ENCODE measurements at places on chromosomes 6 and 20.

DNA sequence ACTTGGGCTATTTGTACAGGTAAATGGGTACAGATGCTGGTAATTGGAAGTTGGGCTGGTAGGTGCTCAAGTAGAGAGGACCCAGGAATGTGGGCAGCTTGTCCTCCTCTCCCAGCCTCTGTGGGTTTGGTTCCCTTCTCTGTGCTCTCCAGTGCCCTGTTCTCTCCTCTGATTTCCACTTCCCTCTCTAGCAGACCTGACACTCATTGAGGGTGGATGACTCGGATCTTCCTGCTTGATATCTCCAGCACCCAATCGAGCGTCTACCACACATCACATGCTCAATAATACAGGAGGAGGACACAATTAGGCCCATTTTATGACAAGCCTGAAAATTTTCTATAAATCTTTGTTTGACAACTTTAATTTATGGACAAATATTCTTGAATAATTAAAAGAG is 23.7 kb downstream of the CST1 start:
- DNase-seq = no peak

GRCh38 chr20:35179292-35180212 is 7.7 kb downstream of the PROCR start:
- no peak for DNase-seq

GRCh38 chr20:52991830-52992229 is 19.7 kb downstream of the TSHZ2 start:
- no peak for DNase-seq

DNA sequence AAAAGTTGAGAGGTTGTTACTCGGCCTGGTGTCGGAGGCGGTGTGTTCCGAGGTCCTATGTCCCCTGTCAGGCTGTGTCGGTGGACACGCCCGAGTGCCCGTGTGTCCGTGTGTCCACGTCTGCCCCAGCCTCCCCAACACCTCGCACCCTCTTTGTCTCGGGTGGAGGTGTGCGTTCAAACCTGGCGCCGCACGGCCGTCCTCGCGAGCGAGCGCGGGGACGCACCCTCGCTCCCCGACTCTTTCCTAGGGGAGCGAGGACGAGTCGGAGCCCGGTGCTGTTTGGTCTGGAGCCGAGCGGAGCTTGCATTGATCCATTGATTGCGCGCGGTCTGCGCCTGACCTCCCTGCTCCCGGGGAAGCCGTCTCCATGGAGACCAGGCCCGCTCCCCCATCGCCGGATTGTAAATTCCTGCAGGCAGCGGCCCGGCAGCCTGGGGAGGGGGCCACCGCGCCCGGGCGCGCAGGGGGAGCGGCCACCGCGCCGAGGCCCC is 411 bp upstream of the SCUBE3 start:
- no peak for DNase-seq

GRCh38 chr6:132131351-132131750 is 180.2 kb upstream of the CCN2 start:
- no peak for DNase-seq

DNA sequence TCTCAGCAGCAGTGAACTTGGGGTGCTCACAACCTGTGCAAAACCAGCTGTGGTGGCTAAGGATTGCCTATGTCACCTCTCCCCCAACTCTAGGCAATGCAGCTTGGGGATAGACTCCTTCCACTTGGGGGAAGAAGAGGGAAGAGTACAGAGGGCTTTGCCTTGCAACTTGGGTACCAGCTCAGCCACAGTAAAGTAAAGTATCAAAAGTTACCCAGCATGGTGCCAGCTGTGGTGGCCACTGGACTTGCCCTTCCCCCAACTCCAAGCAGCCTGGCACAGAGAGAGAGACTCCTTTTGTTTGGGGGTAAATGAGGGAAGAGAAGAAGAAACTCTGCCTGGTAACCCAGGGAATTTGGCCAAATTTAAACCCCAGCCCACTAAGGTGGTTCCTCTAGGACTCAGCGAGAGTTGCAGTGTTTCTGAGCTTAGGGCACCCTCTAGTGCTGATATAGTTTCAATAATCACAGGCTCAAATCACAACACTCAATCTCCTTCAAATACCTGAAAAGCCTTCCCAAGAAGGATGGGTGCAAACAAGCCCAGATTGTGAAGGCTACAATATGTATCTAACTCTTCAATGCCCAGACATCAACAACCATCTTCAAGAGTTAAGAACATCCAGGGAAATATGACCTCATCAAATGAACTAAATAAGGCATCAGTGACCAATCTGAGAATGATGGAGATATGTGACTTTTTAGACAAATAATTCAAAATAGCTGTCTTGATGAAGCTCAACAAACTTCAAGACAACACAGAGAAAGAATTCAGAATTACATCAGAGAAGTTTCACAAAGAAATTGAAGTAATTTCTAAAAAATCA is 7.6 kb upstream of the DEFB129 start:
- DNase-seq = no peak

DNA sequence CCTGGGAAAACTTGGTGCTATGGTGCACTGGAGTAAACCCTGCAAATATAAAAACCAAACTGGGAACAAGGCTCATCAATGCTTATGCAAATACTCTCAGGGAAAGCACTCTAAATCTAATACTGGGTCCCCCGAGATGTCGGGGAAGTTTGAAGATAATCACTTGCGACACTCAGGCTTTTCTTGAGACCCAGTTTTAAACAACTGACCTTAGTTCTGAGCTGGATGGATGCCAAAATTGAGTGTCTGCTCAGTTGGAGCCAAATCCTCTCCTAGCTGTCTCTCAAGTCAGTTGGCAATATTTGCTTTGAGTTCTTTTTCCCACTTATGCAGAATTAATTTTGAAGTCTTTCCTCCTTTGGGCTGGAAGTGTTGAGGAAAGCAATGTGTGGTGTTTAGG is 75.5 kb upstream of the CD2AP start:
- no peak for DNase-seq

DNA sequence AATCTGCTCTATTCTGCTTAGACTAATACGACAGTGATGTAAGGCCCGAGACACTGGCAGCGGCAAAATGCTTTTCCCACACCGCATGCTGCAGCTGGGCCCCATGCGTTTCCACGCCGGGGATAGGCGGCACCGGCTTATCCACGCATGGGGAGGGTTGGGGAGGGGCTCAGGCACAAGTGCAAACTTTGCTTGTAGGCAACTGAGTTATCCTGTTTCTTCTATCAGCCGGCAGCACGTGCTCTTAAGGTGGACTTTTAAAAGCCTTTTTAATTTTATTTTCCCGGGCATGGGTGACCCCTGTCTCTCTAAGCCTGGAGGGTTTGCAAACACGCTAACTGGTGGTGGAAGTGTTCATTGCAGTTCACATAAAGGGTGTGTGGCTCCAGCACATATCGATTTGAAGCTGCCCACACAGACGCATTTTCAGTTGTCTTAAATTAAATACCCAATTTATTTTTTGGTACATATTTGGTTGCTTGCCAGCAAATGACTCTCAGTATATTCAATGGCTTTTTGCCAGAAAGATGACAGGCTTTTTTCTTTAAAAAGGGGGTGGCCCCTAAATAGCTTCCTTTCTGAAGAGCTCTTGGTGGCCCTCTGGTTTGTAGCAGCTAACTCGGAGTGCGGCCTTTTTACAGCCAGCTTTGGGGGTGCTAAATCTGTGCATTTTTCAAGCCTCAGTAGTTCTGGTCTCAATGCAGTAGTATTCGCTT is 561.8 kb upstream of the AGPAT4 start:
- DNase-seq = no peak

DNA sequence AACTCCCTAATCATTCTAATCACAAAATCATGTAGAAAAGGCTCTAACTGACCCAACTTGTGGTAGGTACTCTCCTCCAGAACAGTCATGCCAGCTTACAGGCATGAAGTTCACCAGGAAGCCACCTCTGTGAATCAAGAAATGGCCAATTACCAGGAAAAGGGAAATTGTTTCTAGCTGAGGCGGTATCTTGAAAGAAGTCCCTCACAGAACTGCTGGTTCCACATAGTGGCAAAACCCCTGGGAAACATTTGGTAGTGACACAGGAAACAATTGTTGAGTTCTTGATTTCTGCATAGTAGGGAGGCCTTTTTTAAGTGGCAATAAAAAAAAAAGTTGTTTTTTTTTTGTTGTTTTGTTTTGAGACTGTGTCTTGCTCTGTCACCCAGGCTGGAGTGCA is 3.4 kb upstream of the ZHX3 start:
- DNase-seq = no peak

- DNase-seq = peak; percentile 30
These were observed 55.1 kb downstream of the STAU1 start for GRCh38 chr20:49132995-49133478.

DNA sequence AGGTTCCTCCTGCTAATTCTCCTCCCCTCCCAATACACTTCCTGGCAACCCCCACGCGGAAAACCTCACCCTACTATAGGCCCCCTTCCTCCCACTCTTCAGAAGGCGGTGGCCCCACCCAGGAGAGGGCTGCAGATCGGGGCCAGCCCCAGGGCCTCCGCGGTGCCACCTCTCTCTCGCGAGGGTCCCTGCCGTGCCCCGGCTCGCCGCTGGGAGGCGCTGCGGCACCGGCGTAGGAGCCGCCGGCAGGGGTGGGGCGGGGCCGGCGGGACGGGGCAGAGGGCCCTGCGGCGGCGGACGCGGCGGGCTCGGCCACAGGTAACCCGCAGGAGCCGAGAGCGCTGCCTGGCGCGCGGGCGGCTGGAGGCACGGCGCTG is at the start of gene ANKRD6:
TSS of gene ANKRD6 (plus strand) at position 278 of the 377 bp plus-strand sequence. CDS start 133,825 bp downstream, outside the sequence.
- DNase-seq = no peak

- DNase-seq = no peak
These were observed 132.3 kb downstream of the CEP57L1 start for GRCh38 chr6:109227646-109228045.

GRCh38 chr20:35954907-35955251 is 577 bp upstream of the SCAND1 start:
- DNase-seq = peak; percentile 12

DNA sequence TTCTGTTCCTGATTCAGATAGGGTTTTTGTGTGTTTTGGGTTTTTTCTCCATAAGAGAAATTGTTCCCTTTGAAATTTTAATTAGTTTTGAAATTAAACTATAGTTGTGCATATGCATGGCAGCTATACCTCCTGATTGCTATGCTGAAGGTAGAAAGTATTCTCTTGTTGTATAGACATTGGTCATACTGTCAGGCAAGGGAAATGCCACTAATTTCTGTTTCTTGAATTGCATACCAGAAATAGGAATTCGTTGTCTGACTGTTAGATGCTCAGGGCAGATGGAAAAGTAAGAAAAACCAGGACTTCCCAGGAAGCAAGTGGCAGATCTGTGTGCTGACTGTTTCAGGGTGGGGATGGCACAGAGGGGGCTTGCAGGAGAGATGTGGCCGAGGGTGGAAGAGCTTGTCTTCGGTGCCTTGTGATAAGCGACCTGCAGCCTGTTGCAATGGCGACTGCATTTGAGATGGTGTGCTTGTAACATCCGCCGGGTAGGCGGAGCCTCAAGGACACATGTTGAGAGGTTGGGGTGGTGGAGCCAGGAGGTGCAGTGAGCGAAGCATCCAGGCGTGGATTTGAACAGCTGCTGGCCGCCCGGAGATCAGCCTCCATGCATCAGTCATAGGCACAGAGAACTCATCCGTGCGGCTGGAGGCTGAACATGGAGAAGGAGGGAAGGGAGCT is 42.8 kb downstream of the RREB1 start:
- no peak for DNase-seq

DNA sequence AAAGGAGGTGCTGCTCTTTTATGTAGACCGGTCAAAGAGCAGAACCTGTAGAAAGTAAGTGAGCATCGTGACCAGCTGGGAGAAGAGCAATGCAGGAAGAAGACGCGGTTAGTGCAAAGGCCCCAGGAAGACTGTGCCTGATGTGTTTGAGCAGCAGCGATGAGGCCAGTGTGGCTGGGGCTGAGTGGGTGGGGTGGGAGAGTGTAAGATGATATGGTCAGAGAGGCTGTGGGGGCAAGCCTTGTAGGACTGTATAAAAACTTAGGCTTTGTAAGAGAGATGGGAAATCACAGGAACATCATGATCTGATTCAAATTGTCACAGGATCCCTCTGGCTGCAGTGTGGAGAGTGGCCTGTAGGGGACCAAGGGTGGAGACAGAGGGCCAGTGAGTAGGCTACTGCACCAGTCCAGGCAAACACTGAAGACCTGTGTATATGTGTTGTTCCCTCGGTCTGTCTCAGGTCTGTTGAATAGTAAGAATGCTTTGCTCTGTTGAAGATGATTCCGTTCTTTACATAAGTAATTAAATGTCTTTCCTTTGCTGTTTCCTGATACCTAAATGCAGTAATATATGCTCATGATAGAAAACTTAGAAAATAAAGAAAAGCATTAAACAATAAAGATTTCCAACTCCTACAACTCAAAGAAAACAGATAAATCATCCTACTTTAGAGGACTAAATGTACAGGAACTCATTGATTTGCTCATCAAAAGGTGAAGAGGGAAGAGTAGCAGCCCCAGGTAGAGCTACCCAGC is 23.6 kb upstream of the WFDC2 start:
- no peak for DNase-seq

DNA sequence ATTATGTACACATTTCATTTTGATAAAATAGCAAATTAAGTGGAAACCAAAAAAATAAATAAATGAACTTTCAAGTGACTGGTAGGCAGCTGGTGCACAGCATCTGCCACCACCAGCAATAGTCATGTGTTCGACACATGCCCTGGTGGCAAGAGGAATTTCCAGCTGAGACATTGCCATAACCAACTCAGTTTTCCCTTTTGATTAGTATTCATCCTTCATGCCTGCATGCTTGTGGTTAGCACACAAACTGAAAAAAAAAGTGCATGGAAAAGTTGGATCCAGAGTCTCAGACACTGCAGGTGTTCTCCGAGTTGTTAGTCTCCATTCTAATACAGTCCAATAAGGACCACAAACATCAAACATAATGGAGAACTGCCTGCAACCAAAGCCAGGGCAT is 156.0 kb upstream of the SOX4 start:
- DNase-seq = no peak

- DNase-seq = no peak
These were observed 1.9 kb downstream of the ASF1A start for GRCh38 chr6:118895859-118896258.

GRCh38 chr20:5170341-5170740 is 43.5 kb downstream of the CDS2 start:
- no peak for DNase-seq

GRCh38 chr6:44054721-44055559 is 72.3 kb downstream of the MRPL14 start:
- DNase-seq = no peak

- DNase-seq = no peak
These were observed 117.3 kb downstream of the MAP3K4 start for GRCh38 chr6:161108916-161109315.

Measured in GM04503 (cell line).